Esophagus squamous epithelium (tissue), 5 donors: ENCODE measurements at places on chromosomes 7 and 10.

GRCh38 chr10:100222529-100222928 is 6.9 kb downstream of the CHUK start:
- no peak for DNase-seq

GRCh38 chr7:6175645-6176044 is 96.8 kb downstream of the CYTH3 start:
- DNase-seq, result no peak

GRCh38 chr7:4822677-4823076 is 39.2 kb downstream of the PAPOLB start:
- DNase-seq, result no peak

DNA sequence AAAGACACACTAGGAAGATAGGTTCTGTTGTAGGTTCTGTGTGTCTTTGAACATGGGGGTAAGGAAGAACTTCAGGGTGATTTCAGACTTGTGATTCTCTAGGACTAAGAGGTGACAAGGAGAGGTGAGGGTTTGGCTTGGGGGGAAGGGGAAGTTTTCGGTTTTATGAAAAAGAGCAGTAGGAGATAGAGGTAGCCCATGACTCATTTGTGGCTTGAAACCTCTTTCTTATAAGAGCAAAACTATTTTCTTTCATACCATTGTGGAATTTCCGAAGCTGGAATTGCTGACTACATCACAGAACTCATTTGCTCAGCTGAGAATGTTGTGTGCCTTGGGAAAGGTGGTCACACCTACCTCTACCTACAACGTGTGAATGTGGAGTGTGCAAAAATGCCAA is 39.6 kb upstream of the IKZF1 start:
- no peak for DNase-seq

- no peak for DNase-seq
These were observed 17.0 kb downstream of the SUN3 start for GRCh38 chr7:48011951-48012350.

DNA sequence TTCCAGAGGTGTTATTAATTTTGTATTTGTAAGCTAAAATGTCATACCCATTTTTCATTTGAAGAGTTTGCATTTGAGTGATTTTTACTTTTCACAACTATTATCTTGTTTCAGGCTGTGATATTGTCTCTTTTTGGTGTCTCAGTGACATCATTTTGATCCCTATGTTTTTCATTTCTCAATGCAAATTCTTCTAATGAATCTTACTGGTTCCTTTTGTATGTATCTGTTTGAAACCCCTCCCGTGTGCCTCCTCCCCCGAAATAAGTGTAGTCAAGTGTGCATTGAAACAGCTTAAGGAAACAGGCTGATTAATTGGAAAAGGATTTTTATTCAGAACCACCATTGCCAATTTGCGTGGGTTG is 77.8 kb downstream of the SHH start:
- DNase-seq, result no peak

GRCh38 chr10:72081772-72082590 is 6.4 kb downstream of the SPOCK2 start:
- DNase-seq, result no peak

- no peak for DNase-seq
These were observed 120.3 kb downstream of the VIPR2 start for GRCh38 chr7:159024280-159024951.

GRCh38 chr10:11446133-11446532 is 165.3 kb downstream of the USP6NL start:
- no peak for DNase-seq

GRCh38 chr10:26571655-26572054 is 125.8 kb upstream of the PDSS1 start:
- no peak for DNase-seq

DNA sequence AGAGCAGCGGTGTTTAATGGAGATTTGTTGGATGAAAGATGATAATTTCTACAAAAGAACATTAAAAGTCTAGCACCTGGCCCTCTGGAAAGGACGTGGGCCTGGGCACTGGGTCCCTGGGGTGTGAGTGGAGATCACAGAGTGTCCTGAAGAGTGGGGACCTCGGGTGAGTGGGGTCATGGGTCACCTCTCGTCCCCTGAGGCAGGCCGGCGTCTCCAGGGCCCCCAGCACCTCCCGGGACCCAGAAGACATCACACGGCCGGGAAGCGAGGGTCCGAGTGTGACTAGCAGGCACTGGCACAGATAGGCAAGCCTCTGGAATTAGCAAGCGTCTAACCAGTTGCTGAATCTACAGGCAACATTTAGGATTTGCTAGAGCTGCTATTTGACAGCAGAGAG is 257.2 kb downstream of the MAD1L1 start:
- DNase-seq, result no peak

DNA sequence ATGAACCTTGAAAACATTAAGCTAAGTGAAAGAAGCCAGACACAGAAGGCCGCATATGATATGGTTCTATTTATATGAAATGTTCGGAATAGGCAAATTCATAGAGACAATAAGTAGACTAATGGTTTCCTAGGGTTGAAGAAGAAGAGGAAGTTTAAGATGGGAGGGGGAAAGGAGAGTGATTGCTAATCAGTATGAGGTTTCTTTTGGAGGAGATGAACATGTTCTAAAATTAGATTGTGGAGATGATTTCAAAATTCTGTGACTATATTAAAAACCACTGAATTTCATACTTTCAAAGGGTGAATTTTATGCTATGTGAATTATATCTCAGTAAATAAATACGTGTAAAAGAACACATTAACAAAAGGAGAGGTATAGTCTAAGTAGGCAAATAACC is 176.4 kb upstream of the HPS1 start:
- DNase-seq, result no peak

DNA sequence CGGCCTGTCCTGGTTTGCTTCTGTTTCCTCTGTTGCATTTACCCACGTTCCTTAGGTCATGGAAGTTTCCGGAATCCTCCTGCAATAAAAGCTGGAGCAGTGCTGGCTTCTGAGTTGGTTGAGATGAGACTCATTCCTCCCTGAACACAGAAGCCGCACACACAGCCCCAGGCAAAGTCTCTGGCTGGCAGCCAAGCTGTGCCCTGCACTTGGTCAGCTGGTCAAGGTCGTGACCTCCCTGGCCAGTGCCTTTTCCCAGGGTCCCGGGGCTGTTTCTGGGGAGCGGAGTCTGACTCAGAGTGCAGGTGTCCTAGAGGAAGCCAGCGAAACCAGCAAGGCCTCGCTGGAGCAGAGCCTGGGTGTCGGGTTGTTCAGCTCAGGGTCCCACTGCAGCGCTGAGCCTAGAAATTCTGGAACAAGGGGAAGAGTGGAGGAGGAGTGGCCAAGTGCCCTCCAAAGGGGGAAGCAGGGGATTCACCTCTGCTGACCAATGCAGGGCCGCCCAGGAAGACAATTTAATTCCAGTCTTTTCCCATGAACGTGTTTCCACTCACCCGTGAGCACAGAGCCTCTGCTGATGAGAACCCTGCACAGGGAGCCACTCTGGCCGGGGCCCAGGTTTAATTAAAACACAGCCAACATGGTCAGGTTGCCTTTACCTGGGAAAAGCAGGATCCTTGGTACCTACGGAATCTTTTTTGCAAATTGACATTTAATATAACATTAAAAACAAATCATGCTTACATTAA is 245.5 kb upstream of the PPP2R2D start:
- no peak for DNase-seq

GRCh38 chr10:129968853-129969183 is 4.7 kb upstream of the EBF3 start:
- no peak for DNase-seq

GRCh38 chr7:20395104-20395503 is 64.4 kb downstream of the ITGB8 start:
- no peak for DNase-seq

DNA sequence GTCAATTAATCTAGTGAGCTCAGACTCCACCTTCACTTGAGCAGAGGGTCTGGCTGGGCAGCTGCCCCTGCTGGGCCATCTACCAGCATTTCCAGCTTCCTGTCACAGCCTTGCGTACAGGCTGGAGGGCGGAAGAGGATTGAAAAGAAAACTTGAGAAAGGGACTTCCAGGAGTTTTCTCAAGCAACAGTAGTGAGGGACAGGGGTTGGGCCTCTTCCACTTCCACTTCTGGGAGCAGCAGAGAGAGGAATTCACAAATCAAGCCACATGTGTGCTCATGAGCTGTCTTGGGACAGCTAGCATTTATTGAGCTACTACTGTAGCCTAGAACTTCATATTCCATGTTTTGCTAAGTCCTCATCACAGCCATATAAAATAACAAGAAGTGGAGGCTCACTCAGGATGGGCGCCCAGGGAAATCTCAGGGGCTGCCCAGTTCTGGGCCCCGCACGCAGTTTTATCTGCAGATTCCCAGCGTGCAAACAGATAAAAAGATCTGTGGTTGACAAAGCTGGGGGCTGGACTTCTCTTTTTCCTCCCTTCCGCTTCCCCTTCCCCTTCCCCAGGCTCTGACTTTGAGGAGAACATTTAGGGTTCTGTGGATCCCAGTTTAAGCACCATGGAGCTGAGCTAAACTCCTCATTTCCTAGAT is 135.8 kb downstream of the RGS10 start:
- DNase-seq, result no peak

GRCh38 chr10:79178614-79179163 is 109.9 kb downstream of the ZMIZ1 start:
- no peak for DNase-seq

DNA sequence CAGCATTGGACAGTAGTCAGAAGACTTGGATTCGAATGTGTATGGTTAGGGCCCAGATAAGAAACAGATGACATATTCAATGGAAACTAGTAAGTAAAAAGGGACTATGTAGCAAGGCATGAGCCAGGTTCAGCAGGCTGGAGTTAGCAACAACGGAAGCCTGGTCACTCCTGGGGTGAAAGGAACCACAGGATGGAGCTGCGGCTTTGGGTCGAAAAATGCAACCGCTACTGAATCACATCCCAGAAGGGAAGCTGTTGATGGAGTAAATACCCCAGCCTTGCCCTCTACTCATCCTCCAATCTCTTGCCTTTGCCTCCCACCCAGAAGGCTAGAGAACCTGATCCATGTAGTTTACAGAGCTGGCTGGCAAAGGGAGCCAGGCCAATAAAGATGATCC is 37.5 kb upstream of the EGR2 start:
- no peak for DNase-seq

DNA sequence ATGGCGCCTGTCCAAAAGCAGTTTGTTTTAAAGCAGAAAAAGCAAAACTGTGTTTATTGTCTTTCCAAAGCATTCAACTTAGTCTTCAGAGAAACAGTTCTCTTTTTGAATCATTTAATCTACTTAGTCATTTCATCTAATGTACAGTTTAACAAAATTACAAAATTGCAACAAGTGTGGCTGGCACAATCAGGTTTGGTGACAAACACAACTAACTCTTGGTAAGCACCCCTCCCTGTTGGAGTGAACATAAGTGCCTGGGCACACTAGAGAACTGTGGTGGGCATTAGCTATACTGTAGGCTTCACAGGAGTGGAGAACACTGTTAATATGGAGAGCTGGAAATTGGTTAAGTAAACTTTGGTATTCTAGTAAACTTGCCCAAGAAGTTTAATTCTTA is 6.9 kb downstream of the CREM start:
- DNase-seq, result no peak

- no peak for DNase-seq
These were observed 1.2 kb upstream of the TMEM243 start for GRCh38 chr7:87220734-87221215.

DNA sequence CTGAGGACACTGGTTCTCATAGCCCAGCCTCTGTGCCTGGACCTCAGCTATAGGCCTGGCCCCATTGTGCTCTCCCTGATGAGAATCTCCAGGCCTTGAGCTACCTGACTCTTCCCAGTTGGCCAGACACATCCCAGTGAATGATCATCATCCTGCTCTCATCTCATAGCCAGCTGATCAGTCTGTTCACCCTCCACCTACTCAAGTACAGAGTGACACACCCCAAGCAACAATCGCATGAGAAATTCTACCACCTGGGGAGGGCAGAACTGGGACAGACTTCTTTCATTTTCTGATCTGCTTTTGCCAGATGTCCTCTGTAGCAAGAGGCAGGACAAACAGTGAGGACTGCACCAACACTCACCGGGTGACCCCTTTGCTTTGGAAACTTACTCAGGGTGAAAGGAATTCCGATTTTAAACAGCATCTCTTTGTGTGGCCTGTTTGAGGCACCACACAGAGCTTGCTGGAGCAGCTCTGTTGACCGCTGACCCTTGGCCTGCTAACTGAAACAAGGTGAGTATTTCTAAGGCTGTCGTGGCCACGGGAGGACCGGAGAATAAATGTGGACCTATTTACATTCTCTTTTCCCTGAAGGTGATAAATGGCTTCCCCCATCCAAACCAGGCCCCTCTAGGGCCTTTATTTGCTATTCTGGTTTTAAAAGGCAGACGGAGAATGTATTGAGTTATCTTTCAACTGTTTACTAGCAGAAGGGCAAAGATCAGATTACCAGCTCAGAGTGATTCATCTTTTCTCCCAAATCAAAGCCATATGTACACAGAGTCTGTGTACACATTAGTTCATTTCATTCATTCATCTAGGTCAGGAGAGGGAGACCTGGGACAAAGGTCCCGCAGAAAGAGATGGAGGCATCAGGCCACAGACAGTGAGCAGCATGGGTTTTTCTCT is 181.4 kb upstream of the TNS3 start:
- DNase-seq, result no peak

DNA sequence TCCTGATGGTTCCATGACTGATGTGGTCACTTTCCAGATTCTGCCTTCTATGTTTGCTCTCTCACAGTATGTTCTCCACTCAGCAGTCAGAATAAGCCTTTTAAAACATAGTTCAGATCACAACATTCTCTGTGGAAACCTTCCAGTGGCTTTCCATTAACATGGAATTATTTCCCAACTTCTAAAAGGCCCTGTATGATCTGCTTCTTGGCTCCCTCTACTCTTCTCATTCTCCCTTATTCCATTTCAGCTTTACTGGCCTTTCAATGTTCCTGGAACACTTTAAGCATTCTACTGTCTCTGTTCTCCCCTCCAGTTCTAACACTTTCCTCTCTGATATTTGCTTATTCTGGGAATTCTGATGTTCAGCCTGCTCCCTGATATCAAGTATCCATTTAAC is 325.6 kb downstream of the THSD7A start:
- no peak for DNase-seq

GRCh38 chr7:26653430-26654399 is 210.7 kb downstream of the SKAP2 start:
- no peak for DNase-seq

- no peak for DNase-seq
These were observed 81.9 kb upstream of the AUTS2 start for GRCh38 chr7:69516238-69516820.

DNA sequence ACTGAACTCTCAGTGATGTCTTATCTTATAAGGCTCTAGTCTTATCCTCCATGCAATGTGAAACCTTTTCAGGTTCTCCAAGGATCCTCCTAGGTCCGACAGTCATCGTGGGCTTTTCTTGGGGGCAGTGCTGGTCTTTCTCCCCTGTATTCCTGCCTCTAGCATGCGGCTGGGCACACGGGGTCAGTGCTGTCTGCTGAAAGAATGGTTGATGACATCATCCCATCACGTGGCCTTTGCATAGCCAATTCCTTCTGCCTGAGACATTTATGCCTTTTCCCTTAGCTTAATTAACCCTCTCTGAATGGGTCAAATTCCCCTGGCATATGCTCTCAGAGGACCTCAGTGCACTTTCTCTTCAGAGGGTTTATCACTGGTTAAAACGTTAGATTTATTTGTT is 27.0 kb upstream of the KCNK18 start:
- no peak for DNase-seq
